ENCODE measurements at places on chromosomes 7 and 10. TPM values are rescaled to one million over a fixed set of nuclear protein-coding genes. Genes with fewer than 3 reads are reported as not detected.

The SLC16A12 gene
- total RNA-seq: 1.1 TPM

The ACHE gene
- total RNA-seq: 0.40 TPM

The GOLGA7B gene
- not detected for total RNA-seq

The KIAA1549 gene
- 2.5 TPM for total RNA-seq

The KLHL7 gene
- 195 TPM for total RNA-seq

The KIAA1217 gene
- 46.6 TPM for total RNA-seq

The SKIDA1 gene
- total RNA-seq: 3.6 TPM

The SLC13A4 gene
- 0.15 TPM for total RNA-seq

All from left ventricle myocardium superior (tissue), 1 donor.